ENCODE measurements at places on chromosomes 12 and 14. TPM values are rescaled to one million over a fixed set of nuclear protein-coding genes. Genes with fewer than 3 reads are reported as not detected.

The RNASE2 gene
- not detected for total RNA-seq

The DNAH10 gene
- 0.11 TPM for total RNA-seq

The SIX6 gene
- not detected for total RNA-seq

The NELL2 gene
- not detected for total RNA-seq

The GLT1D1 gene
- not detected for total RNA-seq

The KRT71 gene
- not detected for total RNA-seq

The ITPK1 gene
- 33.3 TPM for total RNA-seq

The ADAMTS20 gene
- not detected for total RNA-seq

DNA sequence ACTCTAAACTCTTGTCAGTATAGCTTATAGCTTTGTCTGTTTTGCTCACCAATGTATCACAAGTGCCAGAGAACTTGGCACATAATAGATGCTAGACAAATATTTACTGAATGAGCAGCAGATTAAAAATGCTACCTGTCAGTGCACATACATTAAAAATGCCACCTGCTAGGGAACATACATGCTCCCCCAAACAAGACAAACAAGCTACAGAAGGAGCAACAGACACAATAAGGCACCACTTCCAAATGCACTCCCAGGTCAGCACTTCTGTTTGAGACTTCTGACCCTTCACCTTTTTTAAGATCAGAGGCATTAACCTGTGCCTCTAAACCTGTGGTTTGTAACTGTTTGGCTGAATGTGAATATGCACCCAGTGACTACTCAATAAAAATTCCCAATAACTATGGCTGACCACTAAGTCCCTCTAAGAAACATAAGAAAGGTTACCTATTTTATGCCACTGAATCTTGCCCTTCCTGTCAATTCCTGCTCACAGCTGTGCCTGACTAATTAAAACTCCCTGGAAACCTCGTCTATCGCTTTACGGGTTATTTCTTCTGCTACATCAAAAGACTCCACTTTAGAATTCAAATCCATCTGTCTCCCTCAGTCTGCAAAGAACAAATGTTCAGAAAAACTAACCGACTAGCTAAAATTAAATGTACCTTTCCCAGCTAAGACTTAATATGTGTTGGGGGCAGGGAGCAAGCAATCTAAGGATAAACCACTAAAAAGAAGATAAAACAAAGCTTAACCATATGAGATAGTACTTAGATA, 41.0 kb downstream of the HECTD4 start:
- DNase-seq, result no peak

DNA sequence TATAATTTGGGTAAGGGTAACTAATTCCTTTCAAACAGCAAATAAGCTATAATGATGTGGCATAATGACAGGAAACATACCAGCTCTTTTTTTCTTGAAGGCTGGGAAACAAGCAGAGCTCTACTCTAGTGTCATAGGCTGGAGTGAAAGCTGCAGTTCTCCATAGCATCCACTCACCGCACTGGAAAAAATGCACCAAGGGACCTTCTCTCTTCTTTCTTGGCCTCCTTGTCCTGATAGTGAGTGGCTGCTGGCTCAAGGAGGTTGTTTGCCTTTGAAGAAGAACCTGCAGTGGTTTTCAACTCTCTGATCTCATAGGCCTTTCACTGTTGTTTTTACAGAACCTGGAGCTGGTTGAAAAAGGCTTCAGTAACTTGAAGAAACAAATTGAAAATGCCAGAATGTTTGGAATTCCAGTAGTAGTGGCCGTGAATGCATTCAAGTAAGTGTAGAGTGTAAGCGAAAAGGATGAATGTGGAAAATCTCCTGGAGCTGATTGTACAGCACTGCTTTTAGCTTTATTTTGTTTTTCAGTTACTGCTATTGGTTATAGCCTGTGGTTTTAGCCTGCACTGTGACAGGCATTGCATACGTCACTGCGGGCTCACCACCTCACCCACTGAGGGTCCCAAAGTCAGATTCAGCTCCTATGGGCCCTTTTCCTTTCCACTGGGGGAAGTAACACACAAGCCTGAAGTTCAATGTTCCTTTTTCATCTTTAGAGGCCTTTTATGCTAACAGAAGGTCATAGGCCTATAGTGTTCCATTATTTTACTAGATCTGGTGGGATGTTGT, 17.2 kb upstream of the AKAP5 start:
- DNase-seq, result no peak

DNA sequence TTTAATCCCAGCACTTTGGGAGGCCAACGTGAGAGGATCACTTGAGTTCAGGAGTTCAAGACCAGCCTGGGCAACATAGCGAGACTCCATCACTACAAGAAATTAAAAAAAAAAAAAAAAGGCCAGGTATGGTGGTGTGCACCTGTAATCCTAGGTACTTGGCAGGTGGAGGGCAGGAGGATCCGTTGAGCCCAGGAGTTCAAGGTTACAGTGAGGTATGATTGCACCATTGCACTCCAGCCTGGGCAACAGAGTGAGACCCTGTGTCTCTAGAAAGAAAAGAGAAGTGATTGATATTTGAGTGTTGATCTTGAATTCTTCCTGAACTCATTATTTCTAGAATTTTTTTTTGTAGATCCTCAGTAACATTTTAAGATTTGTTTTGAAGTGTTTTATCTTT, 59.4 kb downstream of the ADIPOR2 start:
- DNase-seq, result no peak

GRCh38 chr14:67137744-67138371, 51.4 kb upstream of the GARIN2 start:
- DNase-seq, result peak; percentile 49

DNA sequence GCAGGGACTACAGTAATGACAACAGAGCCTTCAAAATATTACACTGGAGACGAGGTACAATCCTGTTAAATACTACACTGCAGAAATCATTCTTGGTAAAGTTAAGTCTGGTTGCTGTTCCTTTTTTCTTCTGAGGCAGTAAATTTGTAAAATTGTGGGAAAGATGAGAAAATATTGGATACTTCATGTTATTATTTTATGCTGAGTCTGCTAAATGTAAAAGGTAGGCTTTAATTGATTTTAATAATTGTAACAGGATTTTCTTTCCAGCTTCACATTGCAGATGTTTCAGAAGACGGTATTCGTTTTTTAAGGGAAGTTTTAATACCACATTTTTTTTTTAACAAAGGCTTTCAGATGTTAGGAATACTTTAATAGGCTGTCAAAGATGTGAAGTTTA, 62.6 kb downstream of the WASHC4 start:
- no peak for DNase-seq

DNA sequence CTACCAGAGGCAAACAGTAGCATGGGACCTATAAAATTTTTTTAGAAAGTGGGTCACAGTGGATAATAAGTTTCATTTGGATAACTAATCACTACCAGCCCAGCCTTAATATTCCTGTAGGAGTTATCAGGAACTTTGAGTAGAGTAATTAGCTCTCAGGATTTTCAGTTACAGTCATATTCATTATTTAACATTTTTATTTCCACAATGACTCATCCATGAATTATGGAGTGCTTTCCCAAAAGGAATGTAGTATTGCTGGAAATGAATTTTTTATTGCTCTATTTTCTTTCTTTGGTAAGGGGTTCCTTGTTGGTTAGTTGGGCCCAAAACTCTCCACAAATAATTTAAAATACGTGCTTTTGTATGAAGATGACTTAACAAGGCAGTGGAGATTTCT, 53.7 kb downstream of the ERC1 start:
- DNase-seq, result peak; percentile 63

GRCh38 chr14:95292660-95293425, 26.9 kb downstream of the CLMN start:
- no peak for DNase-seq

GRCh38 chr14:61925043-61925442, 162.8 kb downstream of the SNAPC1 start:
- peak; percentile 38 for DNase-seq

DNA sequence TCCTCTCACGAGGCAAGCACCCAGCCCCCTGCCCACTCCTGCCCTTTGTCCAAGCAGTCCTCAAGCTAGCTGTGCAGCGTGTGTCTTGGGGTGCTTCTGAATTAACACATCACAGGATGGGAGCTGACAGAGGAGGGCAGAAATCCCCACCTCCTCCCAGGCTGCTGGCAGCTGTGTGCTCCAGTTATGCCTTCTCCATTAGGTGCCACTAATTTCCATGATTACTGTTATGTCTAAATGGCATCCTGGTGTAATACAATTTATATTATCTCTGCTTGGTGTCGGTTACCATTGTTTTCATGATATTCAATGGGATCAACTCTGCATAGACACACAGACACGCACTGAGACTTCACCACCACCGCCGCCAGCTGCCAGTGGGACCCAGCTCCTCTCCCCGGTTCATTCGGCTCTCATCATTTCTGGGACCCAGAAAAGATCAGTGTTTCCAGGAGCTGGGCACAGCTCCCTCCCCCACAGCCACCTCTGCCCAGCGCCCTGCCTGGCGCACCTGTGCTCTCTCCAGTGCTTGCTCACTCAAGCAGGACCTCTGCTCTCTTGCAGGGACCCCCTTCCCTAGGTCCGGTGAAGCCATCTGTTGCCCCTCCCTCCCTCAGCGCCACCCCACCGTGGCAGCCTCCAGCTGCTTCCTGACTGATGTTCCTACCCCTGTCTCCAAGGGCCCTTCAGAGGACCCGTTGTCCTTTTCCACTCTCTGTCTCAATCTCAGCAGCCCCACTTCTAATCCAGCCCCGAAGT, 167.5 kb upstream of the FKBP4 start:
- no peak for DNase-seq

DNA sequence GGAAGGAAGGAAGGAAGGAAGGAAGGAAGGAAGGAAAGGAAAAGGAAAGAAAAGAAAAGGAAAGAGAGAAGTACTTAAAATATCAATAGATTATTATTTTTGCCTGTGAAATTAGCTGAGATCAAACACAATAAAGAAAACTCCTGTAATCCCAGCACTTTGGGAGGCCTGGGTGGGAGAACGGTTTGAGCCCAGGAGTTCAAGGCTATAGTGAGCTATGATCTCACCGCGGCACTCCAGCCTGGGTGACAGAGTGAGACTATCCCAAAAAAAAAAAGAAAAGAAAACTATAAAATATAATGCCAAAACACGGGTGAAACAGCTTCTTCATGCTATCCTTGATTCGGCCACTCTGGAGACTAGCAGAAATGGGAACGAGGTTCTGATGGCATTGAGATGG, 26.2 kb upstream of the CKAP4 start:
- no peak for DNase-seq

GRCh38 chr12:59689776-59690175, 93.9 kb downstream of the SLC16A7 start:
- peak; percentile 10 for DNase-seq

GRCh38 chr14:85895603-85896002, 365.7 kb downstream of the FLRT2 start:
- no peak for DNase-seq

- no peak for DNase-seq
Measured at GRCh38 chr12:64798165-64798564, 26.3 kb upstream of the TBC1D30 start.

- no peak for DNase-seq
Measured at GRCh38 chr12:4178424-4179170, 95.0 kb upstream of the CCND2 start.

DNA sequence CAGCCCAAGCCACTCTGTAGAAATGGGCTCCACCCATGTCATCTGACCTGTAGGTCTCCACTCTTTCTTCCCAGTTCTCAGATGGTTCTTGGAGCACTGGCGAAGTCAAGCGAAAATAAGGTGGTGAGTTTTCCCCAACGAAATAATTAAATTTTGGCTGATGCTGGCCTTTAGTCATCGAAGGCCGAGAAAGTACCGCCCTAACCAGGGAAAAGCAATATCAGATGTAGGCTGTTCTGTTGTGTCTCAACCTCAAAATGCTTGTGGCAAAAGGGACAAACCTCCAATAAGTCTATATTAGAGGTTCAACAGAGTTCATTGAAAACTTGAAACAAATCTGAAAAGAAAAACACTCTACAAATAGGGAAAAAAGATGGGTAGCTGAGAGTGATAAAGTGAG, 48.6 kb upstream of the BCAT1 start:
- DNase-seq, result peak; percentile 14

- no peak for DNase-seq
Measured at GRCh38 chr12:130573766-130574165, 142.3 kb downstream of the RIMBP2 start.

DNA sequence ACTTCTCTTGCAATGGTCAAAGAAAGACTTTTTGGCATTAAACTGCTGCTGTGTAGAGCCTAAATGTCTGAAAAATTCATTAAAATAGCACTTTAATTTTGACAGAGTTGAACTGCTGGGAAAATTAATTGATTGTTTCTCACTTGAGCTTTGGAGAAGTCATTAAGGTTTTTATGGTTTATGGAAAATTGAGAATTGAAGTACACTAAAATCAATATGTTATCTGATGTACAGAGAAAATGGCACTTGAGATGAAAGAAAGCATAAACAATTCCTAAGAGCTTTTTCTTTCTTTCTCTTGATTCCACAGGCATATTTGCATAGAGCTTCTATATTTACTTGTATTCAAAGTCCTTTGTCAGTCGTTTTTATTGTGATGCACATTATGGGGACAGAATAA, 188.5 kb upstream of the CAND1 start:
- DNase-seq, result no peak

DNA sequence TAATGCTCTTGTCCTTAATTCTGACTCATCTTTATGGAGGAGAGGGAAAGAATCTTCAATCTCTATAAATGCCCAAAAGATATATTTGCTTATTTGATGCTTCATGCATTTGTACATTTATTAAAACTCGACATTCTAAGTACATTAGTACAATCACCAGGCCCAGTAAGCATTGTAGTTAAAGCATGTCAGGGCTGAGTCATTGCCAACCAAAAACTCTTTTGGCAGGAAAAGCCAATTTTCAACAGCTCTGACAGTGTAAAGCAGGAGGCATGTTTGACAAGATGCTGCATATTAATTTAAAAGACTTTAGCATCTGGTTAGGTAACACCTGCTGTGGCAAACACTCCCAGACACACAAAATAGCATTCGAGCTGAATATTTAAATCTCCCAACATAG, 290.9 kb downstream of the PPFIA2 start:
- peak; percentile 79 for DNase-seq

DNA sequence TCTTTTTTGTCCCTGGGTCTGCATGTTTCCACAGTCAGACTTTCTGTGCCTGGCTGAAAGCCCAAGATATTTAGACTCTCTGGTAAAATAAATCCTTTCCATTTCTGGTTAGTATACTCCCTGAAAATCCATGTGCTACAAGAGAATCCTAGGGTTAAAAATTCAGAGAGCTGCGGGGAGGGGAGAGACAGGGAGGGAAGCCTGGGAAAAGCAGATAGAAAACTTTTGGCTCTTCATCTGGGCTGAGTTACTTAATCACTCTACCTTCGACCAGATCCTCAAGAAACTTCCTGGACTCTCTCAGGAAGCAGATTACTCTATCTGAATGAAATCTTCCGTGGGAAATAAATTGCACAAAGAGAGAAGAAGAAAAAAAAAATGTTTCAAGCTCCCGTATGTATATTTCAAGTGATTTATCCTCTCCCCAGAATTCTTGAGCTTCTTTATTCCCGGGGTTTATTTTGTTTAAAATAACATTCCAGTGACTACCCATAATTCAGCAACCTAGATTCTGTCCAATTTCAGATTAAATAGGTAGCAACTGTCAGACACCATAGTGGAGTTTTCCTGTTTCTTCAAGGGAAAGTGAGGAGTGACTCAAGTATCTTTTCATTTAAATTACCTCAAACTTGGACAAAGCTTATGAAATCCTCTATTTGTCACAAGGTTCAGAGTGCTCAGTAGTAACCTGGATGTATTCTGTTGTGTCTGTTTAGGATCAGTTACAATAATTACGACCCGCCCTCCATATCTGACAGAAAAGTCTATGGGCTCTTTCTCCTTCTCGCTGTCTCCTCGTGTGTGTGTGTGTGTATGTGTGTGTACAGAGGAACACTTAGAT, 163.7 kb downstream of the MYRFL start:
- peak; percentile 66 for DNase-seq

Measured in GM23248 (cell line).